Stimulated activated CD8-positive, alpha-beta memory T cell treated with anti-CD3 and anti-CD28 coated beads, Interleukin-4, amount 100 ng/mL, for 4 hours (primary cell): ENCODE measurements at places on chromosomes 2 and 18.

DNA sequence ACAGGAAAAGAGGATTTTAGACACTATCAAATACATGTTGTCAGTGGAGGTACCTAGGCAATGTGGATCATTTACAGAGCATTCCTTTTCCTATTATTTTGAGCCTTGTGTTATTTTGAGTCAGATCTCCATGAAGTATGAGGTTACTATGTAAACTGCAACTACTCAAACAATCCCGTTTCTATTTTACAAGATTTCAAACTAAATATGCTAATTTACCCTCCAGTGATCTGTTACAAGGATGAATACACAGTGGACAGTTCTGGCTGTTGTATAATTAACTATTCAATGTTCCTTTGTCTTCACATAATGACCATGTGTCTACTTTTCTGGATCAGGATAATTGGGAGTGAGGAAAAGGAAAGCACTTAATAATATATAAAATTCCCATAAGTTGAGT is 4.6 kb downstream of the HOXD1 start:
- no peak for DNase-seq

DNA sequence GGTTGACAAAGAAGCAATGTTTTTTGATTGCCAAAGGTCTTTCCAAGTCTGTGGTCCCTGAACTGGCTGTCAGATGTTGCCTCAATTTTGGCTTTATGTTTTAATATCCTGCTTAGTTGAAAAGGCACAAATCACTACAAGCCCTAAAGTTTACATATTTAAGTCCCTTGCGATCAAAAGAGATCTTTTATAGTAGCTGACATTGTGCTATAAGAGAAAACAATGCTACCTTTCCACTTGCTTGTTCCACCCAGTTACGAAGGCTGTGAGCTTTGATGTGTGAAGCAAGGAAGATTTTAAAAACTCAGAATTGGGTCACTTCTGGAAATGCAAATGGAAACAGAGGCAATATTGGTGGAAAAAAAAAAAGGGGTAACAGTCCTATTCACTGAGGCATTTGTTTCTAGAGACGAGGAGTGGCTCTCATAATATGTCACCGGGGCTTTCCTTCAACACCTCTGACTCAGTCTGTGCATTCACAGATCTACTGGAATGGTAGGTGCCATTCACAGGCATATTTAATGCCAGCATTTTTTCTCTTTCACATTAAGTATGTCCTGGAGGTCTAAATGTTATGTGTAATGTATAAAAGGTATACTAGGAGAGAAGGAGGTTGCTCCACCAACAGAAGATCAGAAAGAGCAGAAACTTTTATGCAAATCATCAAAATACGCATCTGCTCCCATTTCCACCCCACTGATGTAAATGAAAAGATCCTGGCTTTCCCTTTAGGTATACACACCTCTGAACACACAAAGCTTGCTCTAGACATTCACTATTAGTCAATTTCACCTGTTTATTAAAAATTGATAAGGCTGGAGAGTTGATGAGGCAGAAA is 91.8 kb downstream of the TGIF1 start:
- no peak for DNase-seq

DNA sequence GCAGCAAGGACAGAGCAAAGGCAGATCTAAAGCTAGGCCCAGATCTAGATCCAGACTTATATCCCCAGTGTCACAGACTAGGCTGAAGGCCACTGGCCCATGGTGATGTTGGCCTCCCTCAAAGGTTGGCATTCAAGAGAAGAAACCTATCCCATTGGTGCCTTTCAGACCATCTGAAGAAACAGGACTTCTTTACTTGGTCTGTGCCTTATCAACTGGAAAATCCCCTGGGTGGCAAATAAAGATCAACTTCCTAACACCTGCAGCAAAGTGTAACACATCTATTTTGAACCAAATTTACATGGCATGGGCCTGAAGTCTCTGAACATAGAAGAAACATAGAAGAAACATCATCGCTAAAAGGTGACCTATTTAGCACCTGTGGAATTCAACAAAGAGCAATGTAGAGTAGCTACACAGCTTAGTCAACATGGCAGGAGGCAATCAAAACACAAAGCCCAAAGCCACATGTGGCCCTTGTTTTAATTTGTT is 35.8 kb downstream of the METTL4 start:
- DNase-seq, result no peak

- DNase-seq, result no peak
These were observed 72.3 kb upstream of the SNTG2 start for GRCh38 chr2:878245-878930.

DNA sequence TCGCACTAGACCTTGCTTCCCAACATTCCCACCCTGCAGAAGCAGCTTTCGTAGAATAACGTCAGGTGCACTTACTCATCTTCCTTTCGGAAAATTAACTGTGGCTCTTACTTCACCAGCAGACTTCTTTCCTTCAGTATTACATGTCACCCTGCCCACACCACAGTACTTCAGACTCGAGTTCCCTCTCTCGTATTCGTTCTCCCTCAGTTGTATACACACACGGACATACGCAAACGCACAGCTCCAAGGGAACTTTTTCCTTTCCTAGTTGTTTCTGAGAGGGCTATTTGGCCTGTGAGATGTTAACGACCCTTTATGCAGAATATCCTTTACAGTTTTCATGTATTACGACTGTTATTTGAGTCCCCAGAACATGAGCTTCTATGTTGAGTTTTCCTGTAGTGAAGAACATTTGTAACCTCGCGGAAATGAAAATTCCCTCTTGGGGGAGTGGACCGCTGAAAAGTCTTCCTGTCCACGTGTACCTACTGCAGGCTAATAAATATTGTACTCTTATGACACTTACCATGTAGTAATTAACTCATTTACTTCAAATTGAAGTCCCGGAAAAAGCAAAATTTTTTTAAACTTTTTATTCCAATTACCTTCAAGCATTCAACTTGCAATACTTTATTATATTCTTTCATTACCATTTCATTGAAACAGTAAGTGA is 908 bp downstream of the ERLEC1 start:
- no peak for DNase-seq

- DNase-seq, result no peak
These were observed 121.4 kb downstream of the ANTXR1 start for GRCh38 chr2:69134306-69134945.

GRCh38 chr2:24616616-24617015 is 125.6 kb downstream of the NCOA1 start:
- no peak for DNase-seq

GRCh38 chr2:35343135-35343534 is 1012.4 kb upstream of the CRIM1 start:
- no peak for DNase-seq

DNA sequence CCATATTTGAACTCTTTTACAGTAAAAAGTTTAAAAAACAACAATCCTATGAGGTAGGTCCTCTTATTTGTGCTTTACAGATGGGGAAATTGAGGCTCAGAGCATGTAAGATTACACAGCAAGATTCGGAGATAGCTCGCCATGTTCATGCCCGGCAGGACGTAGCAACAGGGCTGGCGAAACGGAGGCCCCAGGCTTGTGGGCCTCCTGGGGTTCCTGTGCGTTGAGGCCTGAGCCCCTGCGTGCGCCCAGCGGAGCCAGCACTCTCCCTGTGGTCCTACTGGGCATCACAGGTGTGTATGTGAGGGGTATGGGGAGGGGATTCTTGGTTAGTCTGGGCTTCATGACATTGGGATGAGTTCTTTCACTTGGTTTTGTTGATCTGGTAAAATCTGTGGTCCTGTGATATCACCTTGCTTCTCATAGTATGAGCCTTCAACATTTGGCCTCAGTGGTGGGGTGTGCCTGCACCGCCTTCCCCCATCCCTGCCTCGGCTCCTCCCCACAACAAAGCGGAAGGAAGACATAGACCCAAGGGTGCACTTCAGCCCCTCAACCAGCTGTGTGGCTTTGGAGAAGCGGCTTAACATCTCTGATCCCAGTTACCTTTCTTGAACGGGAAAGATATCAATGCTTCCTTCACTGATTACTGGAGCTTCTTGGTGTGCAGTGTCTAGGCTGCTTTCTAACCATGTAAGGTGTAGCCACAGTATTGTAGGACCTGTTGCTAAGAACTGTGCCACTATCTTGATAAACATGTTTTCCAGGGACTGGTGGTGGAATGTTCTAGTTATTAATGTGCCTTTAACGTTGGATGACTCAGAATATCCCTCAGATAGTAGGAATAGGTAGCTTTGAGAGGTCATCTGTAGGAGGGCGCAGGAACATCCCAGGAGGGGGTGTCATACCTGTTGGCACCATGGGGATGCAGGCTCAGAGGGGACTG is 37.2 kb downstream of the HPCAL1 start:
- no peak for DNase-seq

- no peak for DNase-seq
These were observed 10.7 kb upstream of the CASP10 start for GRCh38 chr2:201172279-201172678.

DNA sequence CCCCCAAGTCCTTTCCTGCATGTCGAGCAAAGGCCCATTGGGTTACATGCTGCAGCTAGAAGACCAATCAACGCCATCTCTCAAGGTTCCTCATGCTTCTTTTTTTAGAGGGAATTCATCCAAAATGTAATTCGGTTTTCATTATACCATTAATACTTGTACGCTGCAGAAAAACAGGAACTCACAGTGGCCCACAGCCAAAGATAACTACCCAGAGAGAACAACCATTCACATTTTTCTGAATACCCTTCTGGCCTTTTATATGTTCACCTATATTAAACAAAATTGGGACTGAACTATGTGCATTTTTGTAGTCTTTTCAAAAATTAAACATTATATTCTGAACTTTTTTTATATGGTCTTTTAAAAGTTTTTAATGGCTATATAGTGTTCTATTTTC is 25.8 kb downstream of the FARP2 start:
- no peak for DNase-seq

GRCh38 chr2:223102040-223102400 is 50.0 kb downstream of the KCNE4 start:
- no peak for DNase-seq

DNA sequence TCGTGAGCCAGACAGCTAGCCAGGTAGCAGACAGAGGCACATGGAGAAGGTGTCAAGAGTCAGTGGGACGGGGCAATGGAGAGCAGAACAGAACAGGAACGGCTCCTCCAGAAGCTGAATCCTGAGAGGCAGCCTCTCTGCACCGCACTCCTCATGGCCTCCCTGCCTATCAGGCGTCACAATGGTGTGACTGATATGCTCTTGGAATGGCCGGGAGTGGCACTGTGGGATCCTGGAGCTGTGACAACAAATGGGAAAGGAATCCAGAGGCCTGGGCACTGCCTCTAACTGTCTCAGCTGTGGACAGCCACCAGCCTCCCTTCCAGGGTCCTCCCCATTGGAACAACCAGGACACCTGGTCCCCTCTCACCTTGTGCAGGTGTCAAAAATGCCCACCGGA is 89.1 kb upstream of the ID2 start:
- no peak for DNase-seq

GRCh38 chr2:239581352-239581901 is 180.6 kb upstream of the HDAC4 start:
- DNase-seq, result no peak

GRCh38 chr2:60853531-60853930 is 27.8 kb upstream of the REL start:
- no peak for DNase-seq

- DNase-seq, result no peak
These were observed 17.8 kb downstream of the CEP68 start for GRCh38 chr2:65073879-65074565.

DNA sequence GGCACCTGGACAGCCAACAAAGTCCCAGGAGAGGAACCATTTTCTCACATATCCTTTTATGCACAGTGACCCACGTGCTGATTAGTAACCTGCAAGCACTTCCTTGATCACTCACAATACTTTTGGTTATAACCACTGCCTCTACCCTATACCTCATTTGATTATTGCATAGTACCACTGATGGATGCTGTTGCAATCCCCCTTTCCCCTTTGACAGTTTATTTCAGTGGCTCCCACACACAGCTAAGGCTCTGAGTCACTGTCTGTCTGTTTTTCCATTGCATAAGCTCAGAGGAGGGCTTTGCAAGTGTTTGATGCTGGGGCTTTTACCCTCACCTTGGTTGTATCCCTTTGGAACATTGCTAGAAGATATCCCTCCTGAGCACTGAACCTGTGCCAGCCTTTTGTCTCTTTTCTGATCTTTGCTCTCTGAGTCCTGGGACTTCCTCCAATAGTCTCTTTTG is 101.7 kb upstream of the RBBP8 start:
- DNase-seq, result no peak

GRCh38 chr18:57846258-57846657 is 43.1 kb upstream of the ATP8B1 start:
- DNase-seq, result no peak

DNA sequence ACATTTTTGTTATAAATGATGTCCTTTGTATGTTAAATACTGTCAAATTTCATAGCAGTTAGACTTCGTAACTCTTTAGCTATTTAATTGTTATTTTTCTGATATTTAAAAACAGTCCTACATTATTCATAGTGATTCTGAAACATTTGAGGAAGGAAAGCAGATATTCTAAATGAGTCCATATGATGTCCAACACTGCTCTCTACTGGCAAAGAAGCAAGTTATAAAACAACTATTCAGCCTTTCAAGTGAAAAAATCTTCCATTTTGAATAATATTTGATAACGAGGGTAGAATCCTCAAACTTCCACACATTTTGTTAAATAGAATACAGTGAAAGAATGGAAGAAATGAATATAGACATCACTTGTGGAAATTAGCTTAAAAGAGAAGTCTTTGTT is 220.8 kb downstream of the GULP1 start:
- DNase-seq, result no peak

DNA sequence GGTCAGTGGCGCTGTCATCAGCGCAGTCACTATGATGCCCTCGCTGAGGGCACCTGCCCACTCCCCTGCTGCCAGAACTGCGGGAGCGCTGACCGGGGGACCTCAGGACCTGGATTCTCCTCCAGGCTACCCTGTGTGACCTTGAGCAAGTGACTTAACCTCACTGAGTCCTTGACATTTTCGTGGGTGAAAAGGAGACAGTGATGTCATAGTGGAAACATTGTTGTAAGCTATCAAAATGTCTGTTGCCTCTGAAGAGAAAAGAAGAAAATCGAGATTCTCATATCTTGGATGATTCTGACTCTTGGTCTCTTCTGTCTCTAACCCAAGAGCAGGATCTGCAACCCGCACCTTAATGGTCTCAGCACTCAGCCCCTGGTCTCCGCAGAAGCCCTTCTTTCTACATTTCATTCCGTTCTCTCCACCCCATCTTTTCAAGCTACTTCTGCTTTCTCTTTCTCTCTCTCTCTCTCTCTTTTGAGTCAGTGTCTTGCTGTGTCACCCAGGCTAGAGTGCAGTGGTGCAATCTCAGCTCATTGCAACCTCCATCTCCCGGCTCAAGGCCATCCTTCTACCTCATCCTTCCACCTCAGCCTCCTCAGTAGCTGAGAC is 978 bp upstream of the TUBA4A start:
- DNase-seq, result no peak

- no peak for DNase-seq
These were observed 38.6 kb upstream of the SH3BP4 start for GRCh38 chr2:234913208-234913626.

GRCh38 chr2:75047992-75048625 is 89.7 kb downstream of the POLE4 start:
- DNase-seq, result no peak
